ENCODE measurements at places on chromosomes 5 and 9.

DNA sequence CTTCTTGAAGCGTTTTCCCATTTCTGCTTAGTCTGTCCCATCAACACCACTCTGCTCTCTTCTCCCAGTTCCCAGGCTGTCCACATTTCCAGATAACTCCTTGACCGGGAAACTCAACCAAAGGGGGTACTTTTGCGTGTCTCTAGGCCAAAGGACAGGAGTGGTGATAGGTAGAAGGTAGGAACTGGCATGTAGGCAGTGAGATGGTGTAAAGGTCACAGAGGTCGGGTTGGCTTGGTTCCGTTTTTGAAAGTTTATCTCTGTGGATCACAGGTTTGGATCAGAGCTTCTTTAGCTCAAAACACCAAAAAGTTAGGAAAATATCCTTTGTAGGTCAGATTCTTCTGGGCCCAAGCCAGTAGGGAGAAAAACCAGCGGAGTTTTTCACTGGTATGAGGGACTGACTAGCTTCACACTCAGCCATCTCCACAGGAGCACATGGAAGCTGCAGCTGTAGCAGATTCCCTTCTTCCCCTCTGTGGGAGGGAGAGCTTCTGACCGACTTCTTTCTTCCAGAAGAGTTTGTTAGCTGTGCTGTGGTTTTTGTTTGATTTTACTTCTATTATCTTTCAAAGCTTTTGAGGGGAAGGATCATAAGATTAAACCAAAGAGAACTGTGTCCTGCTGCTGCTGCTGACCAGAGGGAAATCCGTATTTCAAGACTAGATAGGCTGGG, 98.4 kb upstream of the DMRT1 start:
- DNase-seq: no peak

DNA sequence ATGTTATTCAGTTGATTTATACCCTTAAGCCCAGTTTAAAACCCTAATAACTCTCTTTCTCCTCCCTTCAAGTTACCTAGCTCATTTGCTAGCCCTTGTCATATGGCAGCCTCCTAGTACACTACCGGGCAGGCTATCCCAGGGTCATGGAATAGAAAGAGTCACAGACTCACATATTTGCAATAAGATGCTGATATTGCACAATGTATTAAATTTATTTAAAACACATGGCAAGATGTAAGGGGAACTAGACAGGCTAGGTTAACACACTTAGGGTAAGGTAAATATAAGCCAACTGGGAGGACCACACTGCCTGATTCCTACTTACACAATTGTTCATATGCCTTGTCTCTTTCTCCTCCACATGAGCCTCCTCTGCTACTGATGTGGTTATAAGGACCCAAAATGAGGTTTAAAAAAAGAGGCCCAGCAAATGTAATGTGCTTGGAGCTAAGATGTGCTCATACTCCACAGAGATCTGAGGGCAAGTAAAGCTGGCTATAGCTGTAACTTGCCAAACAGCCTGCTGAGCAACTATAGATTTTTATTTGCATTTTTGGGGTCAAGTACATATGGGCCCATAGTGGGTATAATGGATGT, 130.0 kb downstream of the ENC1 start:
- no peak for DNase-seq

- no peak for DNase-seq
Measured at GRCh38 chr9:69029535-69029934, 6.0 kb upstream of the FXN start.

DNA sequence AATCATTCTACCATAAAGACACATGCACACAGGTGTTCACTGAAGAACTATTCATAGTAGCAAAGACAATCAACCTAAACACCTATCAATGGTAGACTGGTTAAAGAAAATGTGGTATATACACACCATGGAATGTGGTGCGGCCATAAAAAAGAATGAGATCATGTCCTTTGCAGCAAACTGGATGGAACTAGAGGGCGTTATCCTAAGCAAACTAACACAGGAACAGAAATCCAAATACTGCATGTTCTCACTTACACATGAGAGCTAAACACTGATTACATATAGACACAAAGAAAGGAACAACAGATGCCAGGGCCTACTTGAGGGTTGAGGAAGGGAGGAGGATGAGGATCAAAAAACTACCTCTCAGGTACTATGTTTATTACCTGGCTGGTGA, 103.8 kb downstream of the DRD1 start:
- no peak for DNase-seq

All from T-helper 17 cell (primary cell).